Stimulated activated CD4-positive, alpha-beta T cell treated with anti-CD3 and anti-CD28 coated beads, Interleukin-12 subunit alpha, Interleukin-12 subunit beta, amount 100 ng/mL, for 48 hours (primary cell): ENCODE measurements at places on chromosomes 13 and 19.

GRCh38 chr13:66774046-66774445 is 456.1 kb downstream of the PCDH9 start:
- DNase-seq, result no peak

- DNase-seq, result no peak
These were observed 294.5 kb downstream of the SLC7A1 start for GRCh38 chr13:29301027-29301426.

DNA sequence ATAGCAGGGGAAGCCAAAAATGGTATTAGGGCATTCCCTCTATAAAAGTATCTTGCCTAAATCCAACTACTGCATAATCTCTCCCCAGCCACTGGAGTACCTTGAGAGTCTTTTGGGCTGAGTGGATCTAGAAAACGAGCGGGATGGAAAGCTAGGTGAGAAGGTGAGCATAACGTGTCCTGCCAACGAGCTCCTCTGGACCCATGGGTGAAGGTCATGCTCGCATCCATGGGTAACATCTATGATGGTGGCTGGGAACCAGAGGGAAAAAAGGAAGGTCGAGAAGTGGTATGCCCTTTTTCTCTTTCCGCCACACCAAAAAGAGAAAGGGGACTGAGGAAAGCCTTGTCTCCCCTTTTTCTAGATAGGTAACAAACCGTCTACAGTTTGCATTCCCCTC is 63.0 kb downstream of the ZNF208 start:
- no peak for DNase-seq

- DNase-seq, result no peak
These were observed 983.7 kb downstream of the SLITRK1 start for GRCh38 chr13:82898586-82898985.

DNA sequence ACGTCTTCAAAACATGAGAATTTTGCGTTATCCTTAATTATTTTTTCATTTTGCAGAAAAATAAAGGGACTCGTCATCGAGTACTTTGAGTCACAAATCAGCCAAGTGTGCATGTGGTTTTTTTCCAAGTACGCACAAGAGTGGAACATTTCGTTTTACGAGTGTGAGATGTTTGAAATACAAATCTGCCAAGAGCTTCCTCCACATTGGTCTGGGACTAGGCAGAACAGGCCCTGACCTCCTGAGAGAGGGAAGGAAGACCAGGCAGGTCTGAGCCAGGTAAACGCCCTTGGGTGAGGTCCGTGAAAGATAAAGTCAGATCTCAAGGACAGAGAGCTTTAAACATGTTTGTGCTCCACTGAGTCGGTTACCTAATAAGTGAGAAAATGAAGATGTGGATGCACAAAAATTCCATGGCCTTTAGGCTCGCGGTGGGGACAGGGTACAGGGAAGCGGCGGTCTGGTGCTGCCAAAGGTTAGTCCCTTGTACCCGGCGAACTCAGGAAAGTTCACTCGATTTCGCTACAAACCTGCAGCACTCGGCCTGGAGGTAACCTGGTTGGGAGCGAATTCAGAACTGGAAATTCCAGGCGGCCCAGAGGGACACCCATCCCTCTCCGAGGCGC is 473 bp upstream of the ITM2B start:
- DNase-seq, result no peak

DNA sequence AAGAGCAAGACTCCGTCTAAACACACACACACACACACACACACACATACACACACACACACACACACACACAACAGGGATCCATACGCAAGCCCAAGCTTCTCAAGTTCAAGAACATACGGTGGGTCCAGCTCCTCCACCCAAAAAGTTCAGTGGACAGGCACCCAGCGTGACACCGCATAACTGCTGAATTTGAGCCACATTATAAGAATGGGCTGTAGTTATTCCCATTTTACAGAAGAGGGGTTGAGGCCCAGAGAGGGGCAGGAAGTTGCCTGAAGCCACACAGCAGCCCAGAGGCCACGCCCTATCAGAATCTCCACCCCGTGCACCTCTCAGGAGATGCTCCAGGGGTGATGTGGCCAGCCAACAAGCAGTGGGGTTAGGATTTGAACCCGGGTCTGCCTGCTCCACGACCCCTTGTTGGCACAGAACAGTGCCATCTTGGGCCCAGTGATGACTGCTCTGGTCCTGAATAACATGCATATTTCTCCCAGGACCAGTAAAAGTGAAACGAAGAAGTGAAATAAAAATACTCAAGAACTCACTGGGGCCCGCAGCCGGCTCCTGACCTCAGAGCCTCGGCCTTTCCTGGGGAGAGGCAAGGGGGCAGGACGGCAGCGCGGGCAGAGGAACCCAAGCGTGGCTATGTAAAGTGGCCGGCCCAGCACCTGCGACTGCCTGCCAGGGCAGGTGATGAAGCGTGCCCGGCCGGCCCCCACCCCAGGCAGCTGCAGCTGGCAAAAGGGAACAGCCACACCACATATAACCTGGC is 61.9 kb downstream of the AP1M1 start:
- no peak for DNase-seq

DNA sequence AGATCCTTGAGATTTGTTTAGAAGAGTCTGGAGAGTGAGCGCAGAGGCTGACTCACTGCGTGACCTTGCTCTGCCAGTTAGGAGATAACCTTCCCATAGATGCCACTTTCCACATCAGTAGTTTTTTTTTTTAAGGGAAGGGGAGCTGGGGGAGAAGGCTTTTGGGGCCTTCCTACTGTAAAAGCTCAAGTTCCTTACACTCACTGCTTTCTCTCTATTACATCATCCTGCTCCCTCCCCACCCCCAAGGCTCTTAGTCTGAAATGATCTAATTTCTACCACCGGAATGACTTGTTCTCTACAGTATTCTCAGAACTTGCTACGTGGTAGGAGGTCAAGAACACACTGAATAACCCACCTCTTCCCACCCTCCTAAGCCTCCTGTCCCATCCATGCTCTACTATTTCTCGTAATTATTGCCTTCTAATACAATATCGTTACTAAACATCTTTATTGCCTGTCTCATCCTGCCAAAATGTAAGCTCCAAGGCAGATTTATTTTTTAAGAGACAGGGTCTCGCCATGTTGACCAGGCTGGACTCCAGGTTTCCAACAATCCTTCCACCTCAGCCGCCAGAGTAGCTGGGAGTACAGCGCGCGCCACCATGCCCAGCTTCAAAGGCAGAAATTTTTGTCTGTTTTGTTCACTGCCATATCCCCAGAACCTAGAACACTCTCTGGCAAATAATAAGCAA is 1.2 kb downstream of the LONP1 start:
- peak; percentile 70 for DNase-seq

DNA sequence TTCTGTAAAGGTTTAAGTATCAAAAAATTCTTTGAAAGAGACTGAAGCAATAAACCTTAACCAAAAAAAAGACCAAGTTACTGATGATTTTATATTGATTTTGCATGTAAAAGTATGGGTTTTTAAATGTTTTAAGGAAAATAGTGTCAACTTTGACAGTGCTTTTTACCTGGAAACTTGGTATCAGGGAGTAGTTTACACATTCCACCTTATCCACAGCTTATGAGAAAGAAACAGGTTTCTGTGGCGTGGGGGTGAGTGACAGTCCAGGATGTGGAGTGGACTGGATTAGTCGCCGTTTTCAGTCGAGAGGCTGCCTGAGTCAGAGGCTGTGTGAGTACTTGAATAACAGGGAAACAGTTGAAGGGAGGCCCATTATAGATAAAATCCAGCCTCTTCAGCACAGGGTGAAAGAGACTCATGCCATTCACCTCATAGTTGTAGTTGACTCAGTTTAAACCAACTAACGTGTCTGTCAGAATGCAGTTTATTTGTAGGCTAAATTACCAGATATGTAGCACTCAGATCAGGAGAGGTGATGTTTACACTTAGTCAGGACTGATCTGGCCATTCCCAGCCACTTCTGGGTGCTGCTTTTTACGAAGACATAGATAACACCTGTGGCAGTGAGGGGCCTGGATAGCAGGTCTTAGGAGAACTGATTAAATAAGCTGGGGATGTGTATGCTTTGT is 595 bp upstream of the GPR183 start:
- DNase-seq, result peak; percentile 66

- no peak for DNase-seq
These were observed 209.5 kb downstream of the DNAJC15 start for GRCh38 chr13:43232873-43233265.

- no peak for DNase-seq
These were observed 43.9 kb downstream of the SIAH3 start for GRCh38 chr13:45807520-45808099.

- DNase-seq, result no peak
These were observed 721.1 kb downstream of the EFNB2 start for GRCh38 chr13:105814219-105814901.

GRCh38 chr13:101628900-101629299 is 176.4 kb downstream of the ITGBL1 start:
- no peak for DNase-seq

DNA sequence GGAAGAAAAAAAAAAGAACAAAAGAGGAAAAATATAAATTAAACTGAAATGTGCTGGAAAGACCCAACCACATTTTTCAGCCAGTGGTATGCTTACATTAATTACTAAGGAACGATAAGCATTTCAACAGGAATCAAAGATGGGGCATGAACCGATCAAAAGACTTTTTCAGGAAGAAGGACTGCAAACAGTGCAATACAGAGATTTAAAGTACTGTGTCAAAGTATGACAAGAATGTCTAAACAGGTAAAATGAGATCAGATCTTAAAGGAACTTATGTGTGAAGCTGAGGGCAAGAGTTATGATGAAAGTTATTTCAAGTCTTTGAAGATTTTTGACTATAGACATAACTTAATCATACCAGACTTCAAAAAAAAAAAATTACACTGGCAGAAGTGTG is 1761.8 kb downstream of the SLITRK5 start:
- DNase-seq, result no peak
